ENCODE measurements at places on chromosomes 5 and 9.

DNA sequence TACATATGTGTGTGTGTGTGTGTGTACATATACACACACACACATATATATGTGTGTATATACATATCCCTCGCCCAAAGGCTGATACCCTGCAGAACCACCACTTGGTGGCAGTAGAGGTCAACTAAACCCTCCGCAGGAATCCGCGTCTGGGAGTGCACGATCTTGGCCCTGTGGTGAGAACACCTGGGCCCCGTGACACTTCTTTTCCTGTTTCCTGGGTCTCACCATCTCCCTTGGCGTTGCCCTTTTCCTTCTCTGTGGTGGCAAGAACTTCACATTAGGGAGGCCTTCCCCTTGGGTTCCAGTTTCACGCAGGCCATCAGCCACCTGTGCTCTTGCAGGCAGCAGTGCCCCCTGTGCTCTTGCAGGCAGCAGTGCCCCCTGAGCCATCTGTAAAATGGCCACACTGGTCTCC lies 8.2 kb downstream of the IL9 start:
- DNase-seq: no peak

GRCh38 chr5:130529511-130530485 lies 625.5 kb downstream of the CHSY3 start:
- no peak for DNase-seq

- no peak for DNase-seq
These were observed 716 bp downstream of the HARS1 start for GRCh38 chr5:140690376-140690932.

- DNase-seq: no peak
These were observed 48.6 kb upstream of the GDNF start for GRCh38 chr5:37888476-37888875.

DNA sequence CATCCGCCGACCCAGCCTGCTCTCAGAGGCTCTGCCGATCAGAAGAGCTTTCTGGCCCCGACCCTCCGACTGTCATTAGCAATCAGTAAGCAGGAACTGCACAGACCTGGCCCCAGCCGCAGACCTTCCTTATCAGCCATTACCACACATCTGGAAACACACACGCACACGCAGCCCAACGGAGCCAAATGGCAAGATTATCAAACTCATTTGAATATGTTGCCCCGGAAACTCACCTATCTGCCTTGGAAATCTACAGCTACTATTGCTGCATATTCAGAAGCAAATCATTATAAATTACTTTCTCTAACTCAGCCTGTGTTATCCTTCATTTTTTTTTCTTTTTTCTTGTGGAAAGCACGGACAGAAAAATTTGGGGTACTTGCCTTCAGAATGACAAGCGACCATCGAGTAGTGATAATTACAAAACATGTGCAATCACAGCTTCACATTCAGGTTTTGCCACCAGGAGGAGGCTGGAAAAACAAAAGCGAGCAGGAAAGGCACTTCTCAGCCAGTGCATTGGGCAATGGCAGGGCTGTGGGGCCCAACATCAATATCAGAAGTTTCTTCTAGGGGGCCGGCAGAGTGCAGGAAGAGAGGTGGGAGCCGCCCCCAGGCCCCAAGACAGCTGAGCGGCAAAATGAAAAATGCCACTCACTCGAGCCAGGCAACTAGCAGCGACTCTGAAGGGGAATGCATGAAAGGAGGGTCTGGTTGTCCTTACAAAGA lies 122.3 kb downstream of the VAV2 start:
- no peak for DNase-seq

GRCh38 chr5:179330186-179330900 lies 14.9 kb downstream of the ADAMTS2 start:
- DNase-seq: no peak

DNA sequence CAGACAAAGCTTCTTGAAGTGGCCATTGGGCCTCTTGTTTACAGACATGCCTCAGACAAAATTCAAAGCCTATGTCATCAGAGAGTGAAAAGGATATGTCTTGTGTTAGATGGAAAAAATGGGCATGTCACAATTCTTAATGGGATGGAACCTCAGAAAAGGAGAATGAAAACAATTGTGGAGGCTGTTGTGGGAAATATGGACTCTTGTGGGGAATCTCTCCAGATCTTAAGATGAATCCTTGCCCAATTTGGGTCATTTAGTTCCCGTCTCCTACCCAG lies 19.5 kb downstream of the SLC22A5 start:
- no peak for DNase-seq

- DNase-seq: no peak
These were observed 35.2 kb downstream of the NCS1 start for GRCh38 chr9:130207241-130207992.

- DNase-seq: no peak
These were observed 254.1 kb downstream of the PJA2 start for GRCh38 chr5:109155625-109156024.

DNA sequence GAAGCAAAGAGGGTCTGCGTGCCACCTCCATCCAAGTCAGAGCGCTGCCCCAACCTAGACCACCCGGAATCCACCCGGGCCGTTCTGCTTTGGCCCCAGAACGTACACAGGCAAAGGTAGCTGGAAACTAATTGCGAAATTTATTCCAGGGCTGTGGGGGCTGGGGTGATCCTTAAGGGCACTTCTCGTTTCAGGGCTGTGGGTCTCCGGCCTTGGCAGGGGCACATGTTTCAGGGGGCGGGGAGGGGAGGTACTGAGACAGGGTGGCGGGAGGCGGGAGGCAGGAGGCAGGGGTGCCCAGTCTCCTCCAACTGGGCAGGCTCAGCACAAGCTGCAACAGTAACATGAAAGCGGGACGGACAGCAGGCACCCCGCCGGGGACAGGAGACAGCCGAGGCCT lies 26.1 kb downstream of the NR5A1 start:
- no peak for DNase-seq

DNA sequence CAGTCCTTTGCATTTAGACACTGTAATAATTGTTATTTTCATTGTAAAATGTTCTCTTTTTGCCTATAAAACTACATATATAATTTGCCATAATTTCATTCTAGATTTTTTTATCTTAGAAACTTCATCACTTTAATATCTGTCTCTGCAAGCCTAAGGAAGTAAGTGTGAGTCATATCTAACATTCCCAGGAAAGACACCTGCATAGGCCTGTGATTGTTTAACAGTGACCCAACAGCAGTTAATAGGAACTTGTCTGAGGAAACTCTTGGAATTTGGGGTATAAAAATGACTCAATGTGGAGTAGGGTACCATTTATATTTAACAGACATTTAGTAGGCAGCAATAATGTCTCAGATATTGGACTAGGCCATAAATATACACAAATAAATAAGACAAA lies 229.2 kb upstream of the FAM174A start:
- no peak for DNase-seq

- DNase-seq: no peak
These were observed 41.8 kb upstream of the NR5A1 start for GRCh38 chr9:124549016-124549415.

- DNase-seq: no peak
These were observed 57.5 kb upstream of the HAND1 start for GRCh38 chr5:154535535-154535934.

DNA sequence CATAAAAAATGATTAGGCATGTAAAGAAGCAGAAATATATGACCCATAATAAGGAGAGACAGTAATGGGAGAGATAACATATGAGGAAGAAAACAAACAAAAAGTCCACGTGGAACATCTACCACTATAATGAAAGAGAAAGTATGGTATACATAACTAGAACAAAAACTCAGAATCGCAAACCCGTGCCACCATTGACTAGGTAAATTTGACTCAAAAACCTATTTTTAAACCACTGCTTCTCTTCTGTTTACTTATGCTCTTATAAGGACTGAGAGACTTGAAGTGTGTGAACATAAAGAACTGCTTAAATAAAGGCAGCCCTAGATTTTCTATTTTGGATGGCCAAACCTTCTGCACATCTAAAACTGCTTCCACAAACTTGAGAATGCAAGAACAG lies 330.7 kb downstream of the CAAP1 start:
- no peak for DNase-seq

DNA sequence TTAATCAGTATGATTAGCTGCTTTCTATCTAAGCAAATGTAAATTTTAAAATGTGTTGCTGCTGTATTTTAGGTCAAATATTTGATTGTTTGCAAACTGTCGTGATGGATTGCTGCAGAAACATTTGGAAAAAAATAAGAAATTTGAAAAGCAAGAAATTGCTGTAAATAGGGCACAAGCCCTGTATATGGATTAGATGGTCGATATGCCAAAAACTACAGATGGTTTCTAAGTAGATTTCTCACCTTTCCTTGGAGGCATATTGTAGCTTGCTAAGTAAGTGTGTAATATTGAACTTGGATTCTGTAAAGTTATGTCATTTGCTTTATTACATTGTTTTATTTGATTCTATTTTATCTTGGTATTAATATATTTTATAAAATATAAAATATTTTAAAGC lies 13.1 kb downstream of the LECT2 start:
- DNase-seq: no peak

DNA sequence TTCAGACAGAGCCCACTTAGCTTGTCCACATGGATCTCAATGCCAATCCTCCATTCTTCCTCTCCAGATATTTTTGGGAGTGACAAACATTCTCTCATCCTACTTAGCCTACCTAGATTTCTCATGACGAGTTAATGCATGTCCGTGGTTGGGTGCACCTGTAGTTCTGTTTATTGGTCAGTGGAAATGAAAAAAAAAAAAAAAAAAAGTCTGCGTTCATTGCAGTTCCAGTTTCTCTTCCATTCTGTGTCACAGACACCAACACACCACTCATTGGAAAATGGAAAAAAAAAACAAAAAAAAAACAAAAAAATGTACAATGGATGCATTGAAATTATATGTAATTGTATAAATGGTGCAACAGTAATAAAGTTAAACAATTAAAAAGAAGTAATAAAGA lies 59.0 kb downstream of the BASP1 start:
- no peak for DNase-seq

DNA sequence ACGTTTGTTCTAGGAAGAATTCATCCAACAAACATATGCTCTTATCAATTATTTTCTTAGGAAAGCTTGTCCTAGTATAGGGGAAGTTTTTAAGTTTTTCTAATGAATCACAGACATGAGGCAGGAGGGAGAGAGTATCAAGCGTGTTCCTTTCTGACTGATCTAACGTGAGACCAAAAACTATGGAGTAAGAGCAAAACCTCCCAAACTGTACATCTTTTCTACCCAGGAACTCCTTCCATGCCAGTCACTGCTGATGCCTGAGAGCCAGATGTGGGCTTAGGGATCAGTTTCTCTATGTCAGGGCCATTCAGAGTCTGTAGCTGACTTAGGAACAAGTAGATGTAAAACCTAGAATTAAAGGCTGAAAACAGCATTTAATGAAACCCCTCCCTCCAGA lies 51.7 kb upstream of the NFIB start:
- DNase-seq: no peak

DNA sequence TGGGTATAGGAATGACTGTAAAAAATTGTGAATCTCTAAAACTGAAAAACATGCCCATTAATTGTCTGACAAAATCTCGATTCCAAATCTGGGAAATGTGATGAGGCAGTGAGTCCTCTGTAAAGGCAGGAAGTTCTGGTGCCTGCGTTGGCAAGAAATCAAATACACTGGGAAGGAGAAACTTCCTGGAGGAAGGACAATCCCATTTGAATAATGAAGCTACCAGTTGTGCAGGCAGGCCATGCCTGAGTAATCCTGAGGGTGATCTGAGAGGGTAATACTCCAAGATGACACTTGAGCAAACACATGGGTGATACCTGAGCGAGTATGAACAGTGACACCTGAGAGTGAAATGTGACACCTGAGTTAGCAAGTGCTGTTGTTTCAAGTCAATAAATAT lies 49.7 kb downstream of the KIF24 start:
- DNase-seq: no peak

GRCh38 chr5:5505815-5506214 lies 83.3 kb downstream of the ICE1 start:
- DNase-seq: no peak

DNA sequence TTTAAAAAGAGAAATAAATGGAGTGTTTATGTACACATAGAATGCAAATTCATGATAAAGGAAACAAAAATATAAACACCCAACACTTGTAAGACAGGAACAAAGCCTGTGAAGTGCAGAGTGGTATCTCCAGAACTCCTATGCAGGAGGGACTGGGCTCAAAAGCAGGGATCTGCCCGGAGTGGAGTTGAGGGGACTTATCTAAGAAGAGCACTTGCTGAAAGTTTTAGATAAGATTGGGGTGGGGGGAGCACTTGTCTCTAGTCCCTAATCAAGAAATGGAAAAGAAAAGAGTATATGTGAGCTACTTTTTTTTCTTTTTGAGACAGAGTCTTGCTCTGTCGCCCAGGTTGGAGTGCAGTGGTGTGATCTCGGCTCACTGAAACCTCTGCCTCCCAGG lies 840.4 kb downstream of the MAT2B start:
- no peak for DNase-seq

DNA sequence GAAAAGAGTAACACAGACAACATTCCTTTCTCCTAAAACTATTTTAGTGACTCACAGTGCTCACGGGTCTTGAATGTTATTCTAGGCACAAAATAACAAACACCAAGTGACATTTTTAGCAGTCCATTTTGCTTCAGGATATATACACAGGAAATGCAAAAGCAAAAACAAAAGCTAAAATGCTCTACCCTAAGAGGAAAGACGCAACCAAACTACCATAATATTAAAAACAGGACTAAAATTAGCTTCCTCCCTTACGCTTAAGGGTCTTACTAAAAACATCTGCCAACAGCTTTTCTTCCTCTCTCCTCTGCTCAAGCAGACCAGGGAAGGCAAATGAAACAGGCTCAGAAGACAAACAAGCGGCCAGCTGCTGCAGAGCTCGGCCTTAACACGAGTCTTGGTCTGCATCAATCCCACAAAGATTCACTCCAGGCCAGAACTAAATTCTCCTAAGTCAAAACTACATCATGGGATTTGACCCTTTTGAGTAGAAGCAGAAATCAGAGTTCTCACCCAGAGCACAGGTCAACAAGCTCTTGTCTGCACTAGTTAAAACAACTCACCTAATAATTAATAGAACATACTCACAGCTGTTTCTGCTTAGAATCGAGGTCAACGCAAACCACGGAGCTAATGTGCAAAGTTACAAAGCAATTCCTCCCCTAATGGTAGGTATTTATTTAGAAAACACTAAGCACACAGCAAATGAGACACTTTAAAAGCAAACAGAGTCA lies 62.3 kb downstream of the RAPGEF1 start:
- DNase-seq: no peak

- no peak for DNase-seq
These were observed 109.7 kb upstream of the PCA3 start for GRCh38 chr9:76654575-76654974.

- DNase-seq: no peak
These were observed 16.5 kb downstream of the EPB41L4B start for GRCh38 chr9:109304347-109304746.

DNA sequence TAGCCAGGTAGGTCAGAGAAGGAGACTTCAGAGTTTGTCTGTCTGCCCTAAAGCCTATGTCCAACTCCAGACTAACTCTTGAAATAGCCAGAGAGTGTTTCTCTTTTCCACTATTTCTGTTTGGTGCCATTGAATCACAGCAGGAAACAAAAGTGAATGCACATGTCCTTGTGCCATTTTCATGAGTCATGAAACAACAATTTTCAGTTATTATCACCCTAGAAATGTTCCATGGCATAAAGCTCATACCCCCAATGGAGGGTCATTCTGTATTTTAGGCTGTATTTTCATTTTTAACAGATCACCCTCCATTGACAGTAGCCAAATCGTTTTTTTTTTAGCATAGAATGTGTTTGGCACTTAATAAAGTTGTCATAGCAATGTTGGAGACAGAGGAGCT lies 124.7 kb downstream of the PAPPA start:
- no peak for DNase-seq

- no peak for DNase-seq
These were observed 417.0 kb upstream of the MEF2C start for GRCh38 chr5:89299998-89300397.

Measured in cerebellar nuclear complex (tissue), 1 donor.